PC-3 (cell line): ENCODE measurements at places on chromosomes 1 and 21. TPM values are rescaled to one million over a fixed set of nuclear protein-coding genes. Genes with fewer than 3 reads are reported as not detected.

COL18A1 gene
- total RNA-seq, result 77.0 and 85.5 TPM in 2 replicates

DNA sequence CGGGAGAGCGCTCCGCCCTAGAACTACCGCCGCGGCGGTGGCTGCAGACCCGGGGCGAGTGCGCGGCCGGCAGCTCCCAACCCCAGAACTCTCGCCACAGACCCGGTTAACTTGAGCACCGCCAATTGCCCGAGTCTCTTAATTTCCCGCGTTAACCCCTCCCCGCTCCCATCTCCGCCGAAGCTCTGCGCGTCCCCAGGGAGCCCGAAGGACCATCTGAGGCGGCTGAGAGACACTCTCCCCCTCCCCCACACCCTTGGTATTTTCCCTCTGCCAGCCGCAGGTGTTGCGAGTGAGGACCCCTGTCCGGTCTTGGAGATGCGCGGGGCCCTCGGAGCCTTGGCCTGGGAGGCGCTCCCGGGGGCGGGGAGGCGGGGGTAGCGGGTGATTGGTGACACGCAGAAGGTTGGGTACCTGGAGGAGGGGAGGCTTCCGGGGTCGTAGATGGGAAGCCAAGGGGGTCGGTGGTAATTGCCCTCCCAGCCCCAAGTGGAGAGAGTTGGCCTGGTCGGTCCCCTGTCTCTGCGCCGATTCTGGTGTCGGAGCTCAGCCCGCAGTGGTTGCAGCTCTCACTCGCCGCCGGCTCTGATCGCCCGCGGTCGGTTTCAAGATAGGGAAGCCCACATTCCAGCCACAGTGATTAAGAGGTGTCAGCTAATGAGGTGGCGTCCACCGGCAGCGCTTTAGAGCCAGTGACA lies 858 bp upstream of the SUSD4 start:
- DNase-seq, result no peak
- H3K27ac ChIP-seq, result no peak overlapping the region
- H3K4me1 ChIP-seq, result peaks cover 13% of the 10 kb centered on the region
- H3K4me3 ChIP-seq, result peak overlapping the region; percentile 53
- H3K36me3 ChIP-seq, result no peaks in the 10 kb centered on the region

DNA sequence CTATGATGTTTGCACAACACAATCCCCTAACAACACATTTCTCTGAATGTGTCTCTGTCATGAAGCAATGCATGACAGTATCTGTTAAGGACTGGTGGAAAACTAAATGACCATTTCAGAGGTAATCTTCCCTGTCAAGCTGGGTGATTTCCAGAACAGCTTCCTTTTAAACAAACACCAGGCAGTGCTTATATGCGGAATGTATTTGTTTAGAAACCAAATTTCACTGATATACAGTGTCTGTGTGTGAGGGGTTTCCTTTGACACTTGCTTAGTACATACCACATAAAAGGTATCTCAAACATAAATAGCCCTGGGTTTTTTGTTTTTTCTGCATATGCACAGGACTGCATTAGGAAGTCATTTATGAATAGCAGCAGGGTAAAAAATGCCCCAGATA lies 95.6 kb downstream of the TGFBR3 start:
- H3K36me3 ChIP-seq, result no peaks in the 10 kb centered on the region
- H3K27ac ChIP-seq, result no peak overlapping the region
- DNase-seq, result no peak
- no peak overlapping the region for H3K4me3 ChIP-seq
- H3K27me3 ChIP-seq, result no peaks in the 10 kb centered on the region

DNA sequence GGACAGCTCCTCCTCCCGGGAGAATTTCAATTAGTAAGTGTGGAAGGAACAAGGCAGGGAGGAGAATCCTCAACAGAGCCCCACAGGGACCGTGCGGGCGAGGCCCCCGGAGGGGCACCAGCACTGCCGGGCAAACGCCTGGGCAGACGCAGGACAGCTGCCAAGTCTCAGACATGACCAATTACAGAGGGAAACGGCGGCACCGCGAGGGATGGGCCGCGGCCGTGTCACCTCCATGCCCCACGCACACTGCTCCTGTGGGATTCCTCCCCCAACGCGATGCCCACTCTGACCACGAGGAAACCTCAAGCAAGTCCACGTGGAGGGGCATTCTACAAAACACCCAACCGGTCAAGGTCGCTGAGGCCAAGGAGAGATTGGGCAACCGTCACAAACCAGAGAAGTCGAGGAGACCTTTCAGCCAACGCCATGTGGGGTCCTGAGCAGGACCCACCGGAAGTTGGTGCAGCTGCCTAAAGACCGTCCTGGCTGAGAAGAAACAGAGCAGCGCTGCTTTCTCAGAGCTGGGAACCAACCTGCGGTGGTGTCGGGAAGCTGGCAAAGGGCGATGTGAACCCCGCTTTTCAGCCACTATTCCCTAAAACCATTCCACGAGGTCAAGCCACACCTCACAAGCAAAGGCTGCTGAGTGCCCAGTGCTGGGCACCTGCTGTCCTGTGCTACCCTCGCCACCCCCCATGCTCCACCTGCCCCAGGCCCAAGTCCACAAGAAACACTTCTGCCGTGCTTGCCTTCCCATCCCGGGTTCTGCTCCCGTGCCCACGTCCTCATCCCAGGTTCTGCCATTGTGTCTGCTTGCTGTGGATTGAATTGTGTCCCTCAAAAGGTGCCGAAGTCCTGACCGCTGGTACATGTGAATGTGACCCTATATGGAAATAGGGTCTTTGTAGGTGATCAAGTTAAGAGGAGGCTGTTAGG lies 1.4 kb upstream of the KRTAP10-4 start:
- H3K36me3 ChIP-seq, result no peaks in the 10 kb centered on the region
- H3K27me3 ChIP-seq, result no peaks in the 10 kb centered on the region
- no peak overlapping the region for H3K4me3 ChIP-seq
- peaks cover 6% of the 10 kb centered on the region for H3K4me1 ChIP-seq

GRCh38 chr1:23843644-23844043 lies 18.4 kb upstream of the HMGCL start:
- no peaks in the 10 kb centered on the region for H3K27me3 ChIP-seq
- no peaks in the 10 kb centered on the region for H3K4me1 ChIP-seq
- DNase-seq, result no peak
- H3K4me3 ChIP-seq, result no peak overlapping the region
- peaks cover 17% of the 10 kb centered on the region for H3K36me3 ChIP-seq
- no peak overlapping the region for H3K27ac ChIP-seq

DNA sequence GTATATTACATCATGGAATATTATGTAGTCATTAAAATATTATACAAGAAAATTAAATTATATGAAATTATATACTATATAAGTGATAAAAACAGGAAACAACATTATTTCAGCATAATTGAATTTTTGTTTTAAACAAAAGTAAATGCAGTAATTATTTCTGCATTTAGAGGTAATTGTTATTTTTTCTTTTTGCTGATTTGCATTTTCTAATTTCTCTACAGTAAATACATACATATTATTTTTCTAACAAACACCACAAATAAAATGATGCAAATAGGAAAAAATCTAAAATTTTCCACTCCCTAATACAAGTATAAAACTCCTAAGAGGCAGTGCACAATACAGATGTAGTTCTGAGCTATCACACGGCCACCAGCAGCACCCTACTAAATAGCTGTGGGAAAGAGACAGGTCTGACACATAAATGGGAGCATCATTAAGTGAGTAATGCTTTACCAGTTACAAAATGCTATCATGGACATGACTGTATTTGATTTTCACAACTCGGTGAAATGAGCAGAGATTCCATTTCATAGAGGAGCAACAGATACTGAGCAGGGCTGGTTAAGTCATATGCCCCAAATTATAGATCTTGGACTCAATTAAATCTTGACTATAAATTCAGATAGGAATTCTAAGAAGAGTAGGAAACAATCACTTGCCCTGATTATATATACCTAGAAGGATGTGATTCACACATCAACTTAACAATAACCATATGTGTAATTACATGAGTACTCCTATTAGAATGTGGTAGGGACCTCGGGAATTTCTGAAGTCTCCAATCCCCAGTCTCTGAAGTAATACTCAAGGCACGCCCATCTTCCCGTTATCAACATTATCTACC lies 49.0 kb downstream of the NRIP1 start:
- peak overlapping the region; percentile 60 for H3K27ac ChIP-seq
- peaks cover 20% of the 10 kb centered on the region for H3K4me1 ChIP-seq
- H3K36me3 ChIP-seq, result peaks cover 24% of the 10 kb centered on the region
- H3K4me3 ChIP-seq, result no peak overlapping the region

GJA8 gene
- not detected in 2 replicates for total RNA-seq

GRCh38 chr1:103761896-103762295 lies 12.2 kb downstream of the AMY1C start:
- no peak overlapping the region for H3K4me3 ChIP-seq
- H3K4me1 ChIP-seq, result no peaks in the 10 kb centered on the region

DNA sequence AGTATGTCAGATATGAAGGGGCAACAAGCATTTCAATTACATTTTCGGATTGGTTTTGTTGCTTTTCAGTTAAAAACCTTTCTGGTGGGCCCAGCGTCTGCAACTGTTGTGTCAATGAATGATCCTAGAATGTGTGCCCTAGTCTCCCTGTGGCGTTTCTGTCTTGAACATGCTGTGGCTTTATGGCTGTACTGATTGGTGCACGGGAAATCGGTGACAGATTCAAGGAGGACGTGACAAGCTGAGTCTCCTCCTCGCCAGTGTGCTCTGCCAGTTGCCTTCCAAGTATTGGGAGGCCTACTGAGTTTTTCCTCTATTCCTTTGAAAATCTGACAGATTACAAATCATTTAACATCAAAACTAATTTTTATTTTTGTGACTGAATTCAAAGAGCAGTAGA lies 127.6 kb downstream of the ZP4 start:
- H3K4me3 ChIP-seq, result no peak overlapping the region
- H3K4me1 ChIP-seq, result no peaks in the 10 kb centered on the region
- no peaks in the 10 kb centered on the region for H3K36me3 ChIP-seq
- peaks cover 5% of the 10 kb centered on the region for H3K27me3 ChIP-seq
- H3K27ac ChIP-seq, result no peak overlapping the region
- DNase-seq, result no peak

DNA sequence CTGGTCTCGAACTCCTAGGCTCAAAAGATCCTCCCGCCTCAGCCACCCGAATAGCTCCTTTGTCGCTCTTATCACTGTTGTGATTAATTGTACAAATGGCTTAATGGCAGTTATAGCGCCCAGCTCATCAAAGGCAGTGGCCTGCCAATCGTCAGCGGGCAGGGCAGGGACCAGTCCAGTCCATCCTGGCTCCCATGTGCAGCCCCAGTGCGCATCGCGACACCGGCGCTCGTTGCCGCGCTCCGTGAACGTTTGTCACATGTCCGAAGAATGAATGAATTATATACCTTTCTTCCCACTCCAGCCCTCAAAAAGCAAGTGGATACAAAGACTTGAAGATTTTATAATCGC lies 18.4 kb downstream of the MTX1 start:
- H3K36me3 ChIP-seq, result no peaks in the 10 kb centered on the region
- H3K4me3 ChIP-seq, result peak overlapping the region; percentile 76
- H3K27me3 ChIP-seq, result no peaks in the 10 kb centered on the region
- H3K4me1 ChIP-seq, result peaks cover 45% of the 10 kb centered on the region
- peak; percentile 55 for DNase-seq

- no peak for DNase-seq
- H3K27ac ChIP-seq, result no peak overlapping the region
- no peaks in the 10 kb centered on the region for H3K36me3 ChIP-seq
- no peaks in the 10 kb centered on the region for H3K27me3 ChIP-seq
- no peaks in the 10 kb centered on the region for H3K4me1 ChIP-seq
- H3K4me3 ChIP-seq, result no peak overlapping the region
These were observed 85.9 kb upstream of the GADD45A start for GRCh38 chr1:67599085-67599484.

RAB25 gene
- total RNA-seq, result 18.1 and 18.5 TPM in 2 replicates

- H3K4me1 ChIP-seq, result no peaks in the 10 kb centered on the region
- no peak overlapping the region for H3K4me3 ChIP-seq
- no peak for DNase-seq
- H3K36me3 ChIP-seq, result no peaks in the 10 kb centered on the region
- H3K27me3 ChIP-seq, result peaks cover 65% of the 10 kb centered on the region
These were observed 27.1 kb downstream of the MAEL start for GRCh38 chr1:167016100-167016750.

DNA sequence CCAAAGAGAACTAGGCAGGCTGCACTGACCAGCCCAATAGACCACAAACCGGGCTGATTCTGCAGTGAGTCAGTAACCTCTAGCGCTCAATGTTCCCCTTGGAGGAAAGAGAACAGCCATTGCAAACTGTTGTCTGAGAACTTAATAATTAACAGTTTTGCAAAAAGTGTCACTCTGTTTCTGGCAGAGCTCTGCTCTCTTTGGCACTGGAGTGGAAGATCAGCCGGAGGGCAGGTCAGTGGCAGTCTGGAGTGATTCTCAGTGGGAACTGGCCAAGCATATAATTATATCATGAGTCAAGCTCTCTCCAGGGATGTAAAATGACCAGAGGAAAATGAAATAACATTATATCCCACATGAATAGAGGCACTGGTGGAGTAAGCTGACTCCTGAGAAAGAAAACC lies 238.3 kb downstream of the HLX start:
- H3K36me3 ChIP-seq, result no peaks in the 10 kb centered on the region
- H3K4me3 ChIP-seq, result no peak overlapping the region
- peaks cover 30% of the 10 kb centered on the region for H3K4me1 ChIP-seq
- H3K27me3 ChIP-seq, result no peaks in the 10 kb centered on the region
- DNase-seq, result peak; percentile 77

COL11A1 gene
- total RNA-seq, result not detected in 2 replicates

THEM4 gene
- 18.1 and 19.6 TPM in 2 replicates for total RNA-seq

RNU11 gene
- total RNA-seq, result not detected in 2 replicates

C1QTNF12 gene
- 2.8 and 3.9 TPM in 2 replicates for total RNA-seq

C1orf105 gene
- total RNA-seq, result not detected in 2 replicates

DNA sequence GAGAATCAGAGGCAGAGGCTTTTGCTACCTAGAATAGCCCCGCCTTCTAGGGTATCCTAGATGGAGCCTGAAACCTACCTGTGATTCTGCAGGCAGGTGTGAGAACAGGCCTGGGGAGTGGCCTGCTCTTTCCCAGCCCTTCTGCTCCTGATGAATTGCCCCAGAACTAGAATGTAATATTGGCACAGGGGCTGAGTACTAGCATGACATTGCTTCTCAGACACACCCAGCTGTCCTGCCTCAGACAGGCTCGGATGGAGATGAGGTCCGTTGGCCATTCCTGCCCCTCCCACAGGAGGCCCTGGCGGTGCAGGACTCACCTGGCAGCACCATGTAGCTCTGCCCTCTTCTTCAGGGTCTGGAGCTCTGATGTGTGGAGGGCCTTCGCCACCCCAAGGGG lies 237.6 kb downstream of the GRIK3 start:
- no peak overlapping the region for H3K4me3 ChIP-seq
- H3K27me3 ChIP-seq, result peaks cover 8% of the 10 kb centered on the region
- H3K27ac ChIP-seq, result no peak overlapping the region

GRCh38 chr1:69109277-69109676 lies 458.4 kb upstream of the LRRC7 start:
- DNase-seq, result no peak
- no peak overlapping the region for H3K27ac ChIP-seq
- no peaks in the 10 kb centered on the region for H3K4me1 ChIP-seq
- H3K27me3 ChIP-seq, result no peaks in the 10 kb centered on the region

- no peaks in the 10 kb centered on the region for H3K4me1 ChIP-seq
- H3K4me3 ChIP-seq, result no peak overlapping the region
- H3K27me3 ChIP-seq, result no peaks in the 10 kb centered on the region
- no peaks in the 10 kb centered on the region for H3K36me3 ChIP-seq
These were observed 3.6 kb upstream of the HENMT1 start for GRCh38 chr1:108664481-108664880.
